Mesothelial cell of epicardium (in vitro differentiated cells): ENCODE measurements at places on chromosomes 3 and 15.

GRCh38 chr3:47612178-47612577 lies 33.5 kb upstream of the CSPG5 start:
- DNase-seq, result no peak
- no peak overlapping the region for H3K4me3 ChIP-seq
- peaks cover 53% of the 10 kb centered on the region for H3K36me3 ChIP-seq
- peak overlapping the region; percentile 79 for H3K27ac ChIP-seq
- no peaks in the 10 kb centered on the region for H3K27me3 ChIP-seq
- H3K4me1 ChIP-seq, result peaks cover 14% of the 10 kb centered on the region

DNA sequence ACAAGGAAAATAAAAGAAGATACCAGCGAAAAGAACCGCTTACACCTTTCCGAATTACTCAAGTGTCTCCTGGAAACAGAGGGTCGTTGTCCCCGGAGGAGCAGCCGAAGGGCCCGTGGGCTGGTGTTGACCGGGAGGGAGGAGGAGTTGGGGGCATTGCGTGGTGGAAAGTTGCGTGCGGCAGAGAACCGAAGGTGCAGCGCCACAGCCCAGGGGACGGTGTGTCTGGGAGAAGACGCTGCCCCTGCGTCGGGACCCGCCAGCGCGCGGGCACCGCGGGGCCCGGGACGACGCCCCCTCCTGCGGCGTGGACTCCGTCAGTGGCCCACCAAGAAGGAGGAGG lies 325 bp downstream of the ALCAM start:
- no peaks in the 10 kb centered on the region for H3K36me3 ChIP-seq
- peaks cover 47% of the 10 kb centered on the region for H3K4me1 ChIP-seq
- no peaks in the 10 kb centered on the region for H3K27me3 ChIP-seq
- peak overlapping the region; percentile 92 for H3K4me3 ChIP-seq
- H3K27ac ChIP-seq, result peak overlapping the region; percentile 88

GRCh38 chr3:100089812-100090668 lies 24.3 kb downstream of the FILIP1L start:
- no peaks in the 10 kb centered on the region for H3K36me3 ChIP-seq
- H3K4me1 ChIP-seq, result peaks cover 21% of the 10 kb centered on the region
- H3K4me3 ChIP-seq, result no peak overlapping the region
- no peaks in the 10 kb centered on the region for H3K27me3 ChIP-seq

DNA sequence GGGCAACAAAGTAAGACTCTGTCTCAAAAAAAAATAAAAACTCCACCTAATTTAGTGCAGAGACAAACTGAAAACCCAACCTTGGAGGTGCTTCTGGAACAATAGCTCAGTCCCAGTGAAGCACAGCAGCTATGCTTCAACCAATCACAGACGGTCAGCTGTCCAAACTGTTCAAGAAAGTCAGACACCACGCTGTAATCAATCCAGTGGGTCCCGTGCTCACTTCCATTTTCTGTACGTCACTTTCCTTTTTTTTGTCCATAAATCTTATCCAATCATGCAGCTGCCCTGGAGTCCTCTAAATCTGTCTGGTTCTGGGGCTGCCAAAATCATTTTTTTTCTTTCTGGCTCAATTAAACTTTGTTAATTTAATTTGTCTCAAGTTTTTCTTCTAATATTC lies 93.6 kb upstream of the FAM174B start:
- H3K27me3 ChIP-seq, result no peaks in the 10 kb centered on the region
- peak overlapping the region; percentile 51 for H3K27ac ChIP-seq
- DNase-seq, result no peak
- H3K4me1 ChIP-seq, result peaks cover 18% of the 10 kb centered on the region
- H3K36me3 ChIP-seq, result peaks cover 4% of the 10 kb centered on the region

DNA sequence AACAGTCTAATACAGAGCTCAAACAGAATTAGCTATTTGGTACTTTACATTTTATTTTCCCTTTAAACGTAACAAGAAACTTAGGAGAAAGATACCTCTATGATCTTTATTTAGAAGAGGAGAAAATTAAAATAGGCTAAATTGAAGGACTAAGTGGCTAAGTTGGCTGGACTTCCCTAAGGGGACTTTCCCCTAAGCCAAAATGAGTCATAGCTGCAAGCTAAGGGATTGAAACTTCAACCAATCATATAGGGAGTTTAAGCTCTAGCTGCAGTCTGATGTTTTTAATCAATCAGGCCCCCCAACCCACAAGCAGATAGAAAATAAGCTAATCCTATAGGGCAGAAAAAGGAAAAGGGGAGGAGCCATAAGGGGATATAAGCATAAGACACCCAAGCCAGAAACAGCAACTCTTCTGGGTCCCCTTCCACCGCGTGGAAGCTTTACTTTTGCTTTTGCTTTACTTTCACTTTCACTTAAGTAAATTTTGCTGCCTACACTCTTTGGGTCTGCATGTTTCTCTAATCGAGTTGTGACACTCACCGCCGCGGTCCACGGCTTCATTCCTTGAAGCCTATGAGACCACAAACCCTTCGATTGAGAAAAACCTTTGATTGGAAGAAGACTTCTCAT lies 1108.5 kb upstream of the EPHA6 start:
- no peaks in the 10 kb centered on the region for H3K27me3 ChIP-seq
- DNase-seq, result no peak
- H3K4me3 ChIP-seq, result no peak overlapping the region
- no peaks in the 10 kb centered on the region for H3K4me1 ChIP-seq
- H3K27ac ChIP-seq, result no peak overlapping the region

DNA sequence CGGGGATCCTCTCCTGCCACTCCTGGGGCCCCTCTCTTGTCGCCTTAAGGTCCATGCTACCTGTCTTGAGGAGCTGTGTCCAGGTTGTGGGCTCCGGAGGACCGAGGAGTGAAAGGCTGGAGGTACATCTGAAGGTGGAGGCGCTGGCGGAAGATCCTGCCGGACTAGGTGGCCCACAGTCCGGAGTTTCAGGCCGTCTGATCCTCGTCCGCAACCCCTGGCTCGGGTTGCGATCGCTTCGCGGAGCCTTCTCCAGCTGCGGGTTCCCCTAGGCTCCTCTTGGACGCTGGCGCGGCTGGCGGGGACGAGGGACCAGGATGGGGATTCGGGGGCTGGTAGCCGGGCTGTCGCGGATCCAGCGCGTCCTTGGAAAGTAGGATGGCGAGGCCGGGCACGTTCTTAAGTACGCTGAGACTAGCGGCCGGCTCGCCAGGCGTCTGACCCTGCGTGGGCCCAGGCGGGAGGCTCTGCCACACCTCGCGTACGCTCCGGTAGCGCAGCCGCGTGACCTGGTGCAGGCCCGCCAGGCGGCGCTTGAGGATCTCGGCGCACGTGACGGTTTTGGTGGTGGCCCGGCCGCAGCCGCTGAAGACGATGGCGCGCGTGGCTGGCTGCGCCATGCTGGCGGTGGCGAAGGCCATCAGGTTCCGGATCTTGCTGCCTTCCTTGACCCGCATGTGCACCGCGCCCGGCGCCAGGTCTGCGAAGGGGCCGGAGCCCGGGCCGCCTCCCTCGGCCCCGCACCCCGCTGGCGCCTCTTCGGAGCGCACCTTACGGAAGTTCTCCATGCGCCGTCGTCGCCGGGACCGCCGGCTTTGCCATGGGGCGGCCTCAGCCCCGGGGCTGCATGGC lies 550 bp downstream of the RPP25 start:
- DNase-seq, result peak; percentile 75
- H3K27me3 ChIP-seq, result peaks cover 63% of the 10 kb centered on the region
- peak overlapping the region; percentile 56 for H3K4me3 ChIP-seq

GRCh38 chr3:122994954-122995353 lies 32.6 kb downstream of the SEMA5B start:
- peaks cover 54% of the 10 kb centered on the region for H3K27me3 ChIP-seq
- no peak overlapping the region for H3K27ac ChIP-seq
- no peak overlapping the region for H3K4me3 ChIP-seq

DNA sequence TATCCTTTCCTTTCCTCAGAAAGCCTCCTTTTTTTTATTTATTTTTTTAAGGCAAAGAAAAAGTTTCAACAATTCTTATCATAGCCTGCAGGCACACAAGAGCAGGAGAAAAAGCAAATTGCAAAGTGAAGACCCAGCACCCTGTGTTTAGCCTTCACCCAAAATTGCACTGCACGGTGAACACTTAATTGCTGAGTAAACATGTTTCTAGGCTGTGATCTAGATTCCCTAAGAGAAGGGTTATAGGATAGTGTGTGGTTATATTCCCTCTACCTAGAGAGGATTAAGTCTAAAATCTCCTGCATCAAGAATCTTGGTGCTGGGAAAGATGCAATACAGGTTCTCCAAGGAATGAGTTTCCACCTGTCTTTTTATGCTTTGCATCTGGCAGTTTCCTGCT lies 70.2 kb upstream of the BFSP2 start:
- no peak overlapping the region for H3K4me3 ChIP-seq
- no peak overlapping the region for H3K27ac ChIP-seq
- peaks cover 5% of the 10 kb centered on the region for H3K4me1 ChIP-seq
- no peaks in the 10 kb centered on the region for H3K36me3 ChIP-seq

DNA sequence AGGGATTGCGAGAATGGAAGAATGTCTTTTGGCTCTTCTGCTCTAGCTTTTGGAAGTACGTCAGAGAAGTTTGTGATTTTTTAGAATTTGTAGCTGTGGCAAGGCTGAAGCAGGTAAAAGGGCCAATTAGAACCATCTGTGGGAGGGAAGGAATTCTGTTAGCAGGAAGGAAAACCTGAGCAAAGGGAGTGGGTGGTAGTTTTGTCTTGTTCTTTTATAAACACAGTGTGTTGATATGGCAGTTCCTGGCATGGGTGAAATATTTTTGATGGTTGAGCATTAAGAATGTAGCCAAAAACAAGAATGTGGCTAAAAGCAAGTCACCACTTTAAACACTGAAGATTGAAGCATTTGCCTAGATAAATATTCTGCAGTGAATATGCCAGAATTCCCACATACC lies 23.8 kb downstream of the DAG1 start:
- peak overlapping the region; percentile 88 for H3K27ac ChIP-seq
- DNase-seq, result no peak
- H3K36me3 ChIP-seq, result peaks cover 2% of the 10 kb centered on the region
- no peaks in the 10 kb centered on the region for H3K27me3 ChIP-seq
- peaks cover 20% of the 10 kb centered on the region for H3K4me1 ChIP-seq

DNA sequence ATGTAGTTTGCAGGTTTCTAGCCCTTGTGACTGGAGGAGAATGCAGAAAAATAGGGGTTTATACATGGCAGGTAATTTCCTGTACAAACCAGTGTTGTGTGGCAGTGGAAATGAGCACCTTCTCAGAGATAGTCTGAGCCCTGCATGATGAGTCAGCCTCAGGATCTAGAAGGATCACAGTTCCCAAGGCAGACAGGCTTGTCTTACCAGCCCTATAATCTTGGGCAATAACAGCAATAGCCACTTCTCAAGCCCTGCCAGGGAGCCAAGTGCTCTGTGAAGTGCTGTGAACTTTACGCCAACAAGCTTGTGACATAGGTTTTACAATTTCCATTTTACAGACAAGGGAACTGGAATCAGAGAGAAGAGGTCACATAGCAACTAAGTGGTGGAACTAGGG lies 89.4 kb downstream of the CD47 start:
- no peak for DNase-seq
- no peaks in the 10 kb centered on the region for H3K27me3 ChIP-seq
- H3K4me1 ChIP-seq, result peaks cover 37% of the 10 kb centered on the region
- no peak overlapping the region for H3K27ac ChIP-seq
- H3K36me3 ChIP-seq, result peaks cover 1% of the 10 kb centered on the region
- H3K4me3 ChIP-seq, result no peak overlapping the region

GRCh38 chr3:172614340-172615274 lies 91.4 kb upstream of the TNFSF10 start:
- no peaks in the 10 kb centered on the region for H3K4me1 ChIP-seq
- H3K27ac ChIP-seq, result no peak overlapping the region
- H3K27me3 ChIP-seq, result no peaks in the 10 kb centered on the region
- H3K4me3 ChIP-seq, result no peak overlapping the region
- DNase-seq, result no peak

- H3K27me3 ChIP-seq, result peaks cover 2% of the 10 kb centered on the region
- no peaks in the 10 kb centered on the region for H3K4me1 ChIP-seq
- H3K36me3 ChIP-seq, result no peaks in the 10 kb centered on the region
- DNase-seq, result no peak
- no peak overlapping the region for H3K27ac ChIP-seq
Measured at GRCh38 chr3:65210026-65210814, 522.4 kb upstream of the ADAMTS9 start.
